RWPE1 (cell line): ENCODE measurements at places on chromosomes 5 and 9.
A peak's percentile ranks its signal among the peaks of the same experiment; 100 is the strongest.

DNA sequence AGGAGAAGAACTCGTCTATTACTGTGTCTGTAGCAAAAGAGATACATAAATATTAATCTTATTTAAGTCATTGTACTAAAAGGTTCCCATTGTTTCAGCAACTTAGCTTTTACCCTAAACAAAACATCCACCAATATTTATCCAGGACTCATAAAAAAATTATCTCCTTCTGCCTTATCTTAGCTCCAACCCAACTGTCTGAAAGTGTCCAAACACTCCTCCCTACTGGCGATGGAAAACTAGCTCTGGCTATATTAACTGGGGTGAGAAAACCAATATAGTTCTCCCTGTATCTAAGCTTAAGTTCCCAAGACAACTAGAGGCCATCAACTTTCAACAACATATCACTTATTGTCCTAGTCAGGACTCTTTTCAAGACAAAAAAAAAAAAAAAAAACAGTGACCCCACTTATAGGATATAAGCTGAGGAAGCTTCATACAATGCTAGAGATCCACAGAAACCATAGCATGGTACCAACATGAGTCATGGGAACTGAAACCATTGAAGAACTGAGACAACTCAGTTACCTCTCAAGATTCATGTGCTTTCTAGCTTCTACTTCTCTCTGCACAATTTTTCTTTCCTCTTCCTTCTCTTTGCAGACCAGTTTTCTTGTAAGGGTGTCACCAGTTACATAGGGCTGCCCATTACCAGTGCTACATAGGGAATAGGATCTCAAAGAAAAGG is 150.7 kb upstream of the RASA1 start:
- DNase-seq = no peak

GRCh38 chr5:84080908-84081307 is 303.8 kb downstream of the EDIL3 start:
- no peak for DNase-seq

DNA sequence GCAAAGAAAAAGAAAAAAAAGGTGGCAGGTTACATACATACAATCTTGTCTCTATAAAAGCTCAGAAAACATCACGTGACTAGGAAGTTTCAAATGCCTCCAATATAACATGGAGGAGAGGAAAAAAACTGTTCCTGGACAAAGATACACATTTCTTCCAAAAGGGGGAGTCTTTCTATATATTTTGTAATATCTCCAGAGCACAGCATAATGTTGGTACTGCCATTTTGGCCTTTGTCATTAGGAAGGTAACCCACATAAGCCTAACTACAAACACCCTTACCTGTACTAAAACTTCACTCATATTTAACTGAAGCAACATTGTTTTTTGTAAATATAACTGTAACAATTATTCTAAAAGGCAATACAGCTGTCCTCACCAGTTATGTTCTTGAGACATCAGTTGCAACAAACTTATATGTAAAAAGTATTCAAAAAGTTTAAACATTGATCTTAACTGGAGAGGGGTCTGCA is 1.2 kb upstream of the BTF3 start:
- DNase-seq = peak; percentile 90

GRCh38 chr9:108166519-108166918 is 677.0 kb upstream of the KLF4 start:
- DNase-seq = no peak

DNA sequence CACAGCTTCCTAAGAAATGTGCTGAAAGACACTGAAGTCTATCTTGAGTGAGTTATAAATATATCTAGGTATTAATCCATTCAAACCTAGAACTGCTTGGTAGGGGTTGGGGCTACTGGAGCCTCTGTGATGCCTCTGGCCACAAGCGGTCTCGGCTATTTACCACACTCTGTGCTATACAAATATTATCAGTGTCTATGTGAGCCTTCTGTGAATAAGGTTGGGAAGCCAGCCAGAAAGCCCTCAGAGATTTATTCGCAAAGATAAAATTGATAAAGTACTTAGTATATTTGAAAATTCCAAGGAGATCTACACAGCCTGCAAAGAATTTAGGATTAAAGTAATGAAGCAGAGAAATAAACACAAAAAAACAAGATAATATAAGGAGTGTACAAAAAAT is 41.4 kb downstream of the LIFR start:
- no peak for DNase-seq
